ENCODE measurements at places on chromosomes 4 and X. TPM values are rescaled to one million over a fixed set of nuclear protein-coding genes. Genes with fewer than 3 reads are reported as not detected.

DNA sequence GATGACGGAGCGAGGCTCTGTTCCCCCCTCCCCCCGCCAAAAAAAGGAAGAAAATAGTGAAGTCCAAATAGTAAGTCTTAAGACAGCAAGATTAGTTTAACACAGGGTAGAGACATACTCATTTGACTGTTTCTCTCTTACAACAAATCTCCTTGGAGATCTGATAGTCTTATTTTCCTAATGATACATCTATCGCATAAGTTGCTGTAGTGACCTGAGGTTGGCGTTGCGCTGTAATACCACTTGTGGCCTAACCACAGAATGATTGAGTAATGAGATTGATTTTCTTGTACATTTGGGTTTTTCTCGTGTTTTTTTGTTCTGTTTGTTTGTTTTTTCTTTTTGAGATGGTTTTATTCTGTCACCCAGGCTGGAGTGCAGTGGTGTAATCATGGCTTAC, 27.2 kb downstream of the OCIAD1 start:
- DNase-seq: no peak

DNA sequence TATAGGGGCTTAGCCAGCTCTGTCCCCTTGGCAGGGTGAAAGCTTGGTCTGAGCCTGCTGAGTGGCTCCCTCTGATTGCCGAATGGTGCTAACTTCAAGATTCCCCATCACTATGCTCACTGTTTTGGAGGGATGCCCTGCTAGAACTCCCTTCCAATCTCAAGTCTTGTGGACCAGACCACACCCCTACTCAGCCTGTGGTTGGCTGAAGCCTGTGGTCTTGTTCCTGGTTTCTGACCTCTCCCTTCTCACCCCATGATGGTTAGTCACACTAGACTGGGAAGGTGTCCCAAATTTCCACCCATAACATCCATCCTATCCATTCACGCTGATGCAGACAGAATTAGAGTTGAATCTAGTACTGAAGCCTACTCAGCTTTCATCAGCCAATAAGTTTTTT, 184.7 kb upstream of the NDP start:
- DNase-seq: no peak

DNA sequence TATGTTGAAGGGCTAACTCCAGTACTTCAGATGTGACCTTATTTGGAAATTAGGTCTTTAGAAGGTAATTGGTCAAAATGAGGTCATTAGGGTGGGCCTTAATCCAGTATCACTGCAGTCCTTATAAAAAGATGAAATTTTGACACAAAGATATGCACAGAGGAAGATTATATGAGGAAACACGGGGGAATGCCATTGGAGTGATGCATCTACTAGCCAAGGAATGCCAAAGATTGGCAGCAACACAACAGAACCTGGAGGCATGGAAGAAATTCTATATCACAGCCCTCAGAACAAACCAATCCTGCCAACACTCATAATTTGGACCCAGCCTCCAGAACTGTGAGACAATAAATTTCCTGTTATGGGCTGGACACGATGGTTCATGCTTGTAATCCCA, 17.6 kb downstream of the TRIM61 start:
- DNase-seq: no peak

Gene CDX4
- not detected for polyA plus RNA-seq

DNA sequence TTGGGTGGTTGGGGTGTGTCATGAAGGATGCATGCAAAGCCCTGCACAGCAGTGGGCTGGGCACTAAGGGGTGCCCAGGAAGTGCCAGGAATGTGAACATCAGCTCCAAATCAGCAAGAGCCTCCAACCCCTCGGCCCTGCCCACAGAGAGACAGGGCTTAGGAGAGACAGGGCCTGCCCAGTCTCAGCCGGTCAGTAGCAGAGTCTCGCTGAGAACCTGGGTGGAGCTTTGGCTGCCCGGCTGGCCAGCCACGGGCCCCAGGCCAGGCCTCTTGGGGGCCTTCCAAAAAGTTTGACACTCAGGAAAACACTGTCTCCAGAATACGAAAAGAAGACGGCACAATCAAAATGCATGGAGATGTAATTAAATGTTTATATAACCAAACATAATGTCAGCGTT, 4.3 kb upstream of the MXD4 start:
- no peak for DNase-seq

- DNase-seq: no peak
These were observed 91.2 kb upstream of the SOD3 start for GRCh38 chr4:24704149-24704548.

DNA sequence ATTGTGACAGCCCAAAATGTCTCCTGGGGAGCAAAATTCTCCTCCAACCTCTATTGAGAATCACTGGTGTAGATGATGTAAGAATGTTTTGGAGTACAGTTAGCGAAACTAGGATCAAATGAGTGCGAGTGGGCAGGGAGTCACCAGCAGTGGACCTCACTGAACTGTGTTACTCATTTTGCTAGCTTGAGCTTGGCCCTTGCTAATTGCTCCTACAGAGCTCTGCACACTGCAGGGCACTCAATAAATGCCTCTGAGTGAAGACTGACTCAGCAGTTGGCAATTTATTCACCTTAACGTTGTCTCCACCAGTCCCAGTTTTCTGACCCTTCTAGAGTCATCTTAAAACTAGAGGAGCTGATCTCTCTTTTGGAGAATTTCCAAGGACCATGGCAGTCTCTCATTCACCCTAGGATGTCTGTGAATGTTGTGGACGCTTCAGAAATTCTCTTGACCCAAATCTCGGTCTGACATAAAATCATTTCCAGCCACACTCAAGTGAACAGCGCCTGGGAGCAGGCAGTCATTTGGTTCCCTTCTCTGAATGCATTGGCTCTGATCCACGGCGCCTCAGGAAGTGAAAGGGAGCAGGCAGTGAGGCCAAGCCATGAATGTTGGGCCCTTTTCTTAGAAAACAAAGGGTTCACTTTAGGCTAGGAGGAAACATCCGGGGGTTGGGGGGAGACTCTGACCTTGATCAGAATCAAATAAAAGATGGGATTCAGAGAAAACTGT, 148.1 kb downstream of the NWD2 start:
- no peak for DNase-seq

DNA sequence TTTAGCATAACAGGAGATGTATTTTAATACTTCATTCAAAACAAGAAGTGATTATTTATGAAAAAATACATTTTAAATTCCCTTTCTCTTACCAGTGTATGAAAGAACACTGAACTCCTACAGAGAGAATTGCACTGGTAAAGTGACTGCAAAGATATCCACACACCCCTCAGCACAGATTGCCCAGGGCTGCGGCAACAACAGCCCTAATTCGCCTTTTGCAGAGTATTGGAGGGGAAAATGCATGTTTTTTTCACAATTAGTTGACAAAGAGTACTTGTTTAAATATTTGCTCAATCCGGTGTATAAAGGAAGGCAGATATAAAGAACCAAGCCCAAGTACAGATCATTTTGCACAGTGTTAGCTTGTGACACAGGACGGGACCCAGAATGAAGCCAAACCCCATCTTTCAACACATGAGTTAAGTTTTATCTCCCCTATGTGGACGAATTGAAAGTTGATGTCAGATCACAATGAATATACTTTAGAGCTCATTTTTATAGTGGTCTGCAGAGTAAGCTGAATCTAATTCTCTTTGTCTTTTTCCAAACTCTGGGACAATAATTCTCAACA, 551.4 kb upstream of the IGFBP7 start:
- no peak for DNase-seq

- DNase-seq: no peak
These were observed 216.6 kb downstream of the PDGFC start for GRCh38 chr4:156754832-156755570.

Gene XK
- 1.2 TPM for polyA plus RNA-seq

DNA sequence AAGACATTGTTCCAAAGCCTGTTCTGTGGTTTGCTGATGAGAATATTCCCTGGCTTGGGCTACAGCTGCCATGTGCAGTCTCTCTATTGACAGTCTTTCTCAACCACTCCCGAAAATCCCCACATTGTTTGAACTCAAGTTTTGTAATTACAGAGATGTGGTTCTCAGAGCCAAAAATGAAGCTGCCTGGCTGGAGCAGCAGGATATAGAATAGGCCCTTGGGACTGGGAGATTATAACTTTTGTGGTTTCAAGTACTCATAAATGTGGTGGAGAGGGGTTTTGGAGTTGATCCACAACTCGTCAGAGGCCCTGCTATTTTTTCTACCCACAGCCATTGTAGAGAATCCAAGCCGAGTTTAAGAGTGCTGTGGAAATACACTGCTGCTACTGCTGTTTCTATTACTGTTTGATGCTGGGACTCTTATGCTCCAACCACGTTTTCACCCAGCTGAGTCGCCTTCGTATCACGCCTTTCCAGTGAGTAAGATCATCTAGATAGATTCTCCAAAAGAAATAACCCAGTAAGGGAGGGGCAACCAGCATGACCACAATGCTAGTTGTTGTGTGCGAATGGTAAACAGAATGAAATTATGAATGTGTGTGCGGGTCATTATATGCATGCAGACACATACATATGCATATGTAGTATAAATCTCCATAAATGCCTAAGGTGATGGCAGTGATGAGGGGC, 57.1 kb upstream of the ATXN3L start:
- DNase-seq: no peak

DNA sequence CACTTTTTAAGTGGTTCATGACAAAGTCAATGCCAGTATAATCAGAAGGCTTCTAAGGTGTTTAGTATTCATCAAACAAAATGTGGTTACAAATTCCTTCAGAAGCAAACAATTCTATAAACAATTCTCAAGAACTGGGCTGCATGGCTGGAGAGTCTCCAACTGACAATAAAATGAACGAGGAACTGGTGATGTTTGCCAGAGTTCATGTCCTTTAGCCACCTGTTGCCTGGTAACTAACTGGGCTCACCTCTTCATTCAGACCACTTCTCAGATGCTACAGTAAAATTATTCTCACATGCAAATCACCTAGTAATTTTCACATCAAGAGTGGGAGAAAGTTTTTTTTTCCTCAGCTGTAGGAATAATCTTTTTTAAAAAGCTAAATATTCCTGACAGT, 53.3 kb downstream of the CAMK2D start:
- no peak for DNase-seq

Gene MAGED4B
- 69.8 TPM for polyA plus RNA-seq

- DNase-seq: no peak
These were observed 5.0 kb upstream of the MSANTD1 start for GRCh38 chr4:3244002-3244401.

Gene GC
- 0.41 TPM for polyA plus RNA-seq

GRCh38 chrX:71224098-71224708, 1.2 kb downstream of the GJB1 start:
- no peak for DNase-seq

DNA sequence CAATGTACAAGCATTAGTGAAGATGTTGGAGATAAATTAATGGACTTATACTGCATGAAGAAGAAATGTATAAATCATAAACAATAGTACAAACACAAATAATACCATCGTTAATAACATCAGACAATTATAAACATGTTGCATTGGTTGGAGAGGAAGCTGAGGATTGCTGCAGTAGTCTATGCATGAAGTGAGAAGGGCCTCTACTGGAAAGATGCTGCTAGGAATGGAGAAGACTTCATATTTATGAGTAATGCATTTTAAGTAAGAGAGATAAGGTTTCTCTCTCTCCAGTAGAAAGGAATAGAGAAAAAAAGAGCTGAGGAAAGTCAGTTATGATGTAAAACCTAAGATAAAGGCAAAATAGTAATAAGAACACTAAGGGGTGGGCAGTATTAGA, 247.8 kb downstream of the GRID2 start:
- no peak for DNase-seq

GRCh38 chrX:50920132-50920531, 9.6 kb downstream of the BMP15 start:
- DNase-seq: no peak

Gene HDAC6
- 140 TPM for polyA plus RNA-seq

DNA sequence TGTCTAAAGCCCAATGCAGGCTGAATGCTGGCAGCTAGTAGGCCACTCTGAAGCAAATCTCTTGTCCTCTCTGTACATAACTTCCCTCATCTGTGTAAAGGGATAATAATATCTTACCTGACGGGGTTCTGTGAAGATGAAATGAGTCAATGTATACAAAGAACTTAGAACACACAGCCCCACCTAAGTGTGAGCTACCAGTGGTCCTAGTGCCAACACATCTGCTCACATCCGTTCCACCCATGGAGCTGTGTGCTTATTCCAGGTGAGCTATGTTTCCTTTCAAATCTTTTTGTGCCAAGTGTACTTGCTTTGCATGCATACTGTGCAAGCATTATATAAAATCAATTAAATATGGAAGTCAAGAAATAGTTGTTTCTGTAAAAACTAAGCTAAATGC, 116.4 kb downstream of the TSPAN5 start:
- no peak for DNase-seq

DNA sequence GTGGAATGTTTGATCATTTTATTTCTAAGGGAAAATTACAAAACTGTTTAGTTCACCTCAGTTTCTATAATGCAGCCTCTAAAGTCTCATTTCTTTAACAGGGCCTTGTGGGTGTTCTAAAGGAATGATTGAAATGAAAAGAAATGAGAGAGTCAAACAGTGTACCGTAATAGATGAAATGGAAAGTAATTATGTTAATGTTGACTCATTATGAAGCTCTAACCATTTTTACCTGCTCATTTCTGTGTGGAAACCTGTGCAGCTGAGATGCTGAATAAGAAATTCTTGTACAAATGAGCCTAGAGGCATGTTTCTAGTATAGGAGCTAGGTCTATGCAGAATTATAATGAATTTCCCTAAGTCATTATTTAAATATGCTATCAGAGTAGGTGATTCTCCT, 45.2 kb upstream of the RPA4 start:
- DNase-seq: no peak

Gene GIMD1
- polyA plus RNA-seq: not detected

DNA sequence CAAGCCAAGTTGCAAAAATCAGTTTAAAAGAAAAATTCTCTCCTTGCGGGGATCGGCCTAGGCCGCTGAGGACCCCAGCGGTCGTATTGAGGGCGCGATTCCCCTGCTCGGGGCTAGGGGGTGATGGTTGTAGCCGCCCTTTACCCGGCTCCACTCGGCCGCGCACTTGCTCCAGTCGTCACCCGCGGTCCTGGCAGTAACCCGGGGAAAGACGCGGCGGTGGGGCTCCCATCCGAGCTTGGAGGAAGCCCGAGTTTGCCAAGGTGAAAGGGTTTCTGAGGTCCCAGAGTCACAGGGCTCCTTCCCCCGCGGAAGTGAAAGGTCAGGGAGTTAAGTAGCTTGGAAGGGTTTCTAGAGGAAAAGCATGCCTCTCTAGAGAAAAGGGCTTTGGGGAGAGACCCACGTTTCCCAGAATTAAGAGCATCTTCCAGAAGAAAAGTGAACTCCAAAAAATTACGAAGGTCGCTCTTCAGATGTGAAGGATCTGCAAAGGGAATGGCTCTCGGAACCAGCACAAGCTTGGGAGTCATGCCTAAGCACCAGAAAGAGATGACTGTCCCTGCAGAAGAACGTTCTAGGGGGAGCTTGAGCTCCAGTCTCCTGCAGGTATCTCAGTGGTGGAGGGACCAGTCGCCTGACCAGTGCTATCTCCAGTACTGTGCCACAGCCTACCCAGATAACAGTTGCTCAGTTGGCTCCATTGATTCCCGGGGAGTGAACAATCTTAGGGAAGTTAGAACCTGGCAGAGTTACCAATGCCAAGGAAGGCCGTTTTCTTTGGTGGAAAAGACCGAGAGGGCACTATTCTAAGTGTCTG, 875 bp downstream of the LAP3 start:
- peak; percentile 8 for DNase-seq
